ENCODE measurements at places on chromosomes 11 and 22. TPM values are rescaled to one million over a fixed set of nuclear protein-coding genes. Genes with fewer than 3 reads are reported as not detected.

DNA sequence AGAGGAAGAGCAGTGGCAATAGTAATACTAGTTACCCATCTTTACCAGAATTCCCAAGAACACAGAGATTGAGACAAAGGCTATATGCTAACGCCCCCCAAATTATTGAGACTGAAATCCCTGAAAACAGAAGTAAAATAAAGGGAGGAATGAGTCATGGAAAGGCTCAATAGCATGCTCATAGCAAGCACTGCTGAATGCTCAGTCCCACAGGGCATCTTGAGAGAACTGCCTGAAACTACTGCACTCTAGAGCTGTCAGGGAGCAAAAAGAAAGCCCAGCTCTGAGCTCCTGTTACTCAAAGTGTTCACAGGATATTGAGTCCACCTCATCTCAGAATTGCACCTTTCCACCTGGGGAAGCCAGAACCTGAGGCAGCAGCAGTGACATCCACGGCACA lies 44.1 kb upstream of the FIBIN start:
- no peak for DNase-seq
- no peaks in the 10 kb centered on the region for H3K27me3 ChIP-seq
- no peak overlapping the region for H3K27ac ChIP-seq
- H3K36me3 ChIP-seq, result no peaks in the 10 kb centered on the region
- H3K4me3 ChIP-seq, result no peak overlapping the region

DNA sequence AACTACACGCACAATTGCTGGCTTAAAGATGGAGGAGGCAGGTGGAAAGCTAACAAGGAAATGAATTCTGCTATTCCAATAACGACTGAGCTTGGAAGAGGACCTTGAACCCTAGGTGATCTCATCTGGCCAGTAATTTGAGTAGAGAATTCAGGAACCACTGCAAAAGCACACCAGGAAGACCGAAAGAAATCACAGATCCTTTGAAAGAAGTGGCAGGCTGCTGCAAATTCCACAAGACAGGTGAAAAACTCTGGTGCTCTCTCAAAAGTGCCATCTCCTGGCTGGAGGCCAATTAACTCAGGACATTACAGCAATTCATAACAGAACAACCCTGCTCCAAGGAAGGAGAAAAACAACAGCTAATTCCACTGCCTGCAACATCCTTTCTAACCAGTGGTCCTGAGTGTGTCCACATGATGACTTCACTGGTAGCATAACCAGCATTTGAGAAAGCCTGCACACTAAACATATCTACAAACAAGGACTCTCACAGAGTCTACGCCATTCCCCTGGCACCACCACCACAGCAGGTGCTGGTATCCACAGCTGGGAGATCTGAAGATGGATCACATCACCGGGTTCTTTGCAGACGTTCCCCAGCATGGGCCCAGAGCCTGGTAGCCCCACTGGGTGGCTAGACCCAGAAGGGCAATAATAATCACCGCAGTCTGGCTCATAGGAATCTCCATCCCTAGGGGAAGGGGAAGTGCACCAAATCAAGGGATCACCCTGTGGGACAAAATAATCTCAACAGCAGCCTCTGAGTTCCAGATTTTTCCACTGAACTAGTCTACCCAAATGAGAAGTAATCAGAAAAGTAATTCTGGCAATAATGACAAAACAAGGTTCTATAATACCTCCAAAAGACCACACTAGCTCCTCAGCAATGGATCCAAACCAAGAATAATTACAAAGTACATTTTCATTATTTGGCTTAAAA lies 44.9 kb upstream of the CLTCL1 start:
- no peaks in the 10 kb centered on the region for H3K4me1 ChIP-seq
- no peak for DNase-seq
- peaks cover 94% of the 10 kb centered on the region for H3K36me3 ChIP-seq
- no peak overlapping the region for H3K4me3 ChIP-seq
- no peak overlapping the region for H3K27ac ChIP-seq

DNA sequence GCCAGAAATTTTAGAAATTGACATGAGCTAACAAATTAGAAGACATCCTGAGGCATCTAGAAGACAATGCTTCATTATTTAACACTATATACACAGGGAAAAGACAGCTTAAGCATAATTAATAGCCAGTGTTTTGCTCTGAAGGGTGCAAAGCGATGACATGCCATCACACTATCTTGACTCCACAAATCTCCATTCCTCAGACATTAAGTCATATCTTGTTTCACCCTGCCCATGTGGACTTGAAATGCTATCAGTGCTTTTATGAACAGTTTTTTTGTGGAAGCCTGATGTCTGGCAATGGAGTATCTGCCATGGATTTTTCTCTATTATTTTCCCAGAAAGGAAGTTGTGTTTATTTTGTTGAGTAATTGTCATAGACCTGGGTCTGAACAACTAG lies 2.3 kb downstream of the CARD18 start:
- H3K27me3 ChIP-seq, result peaks cover 3% of the 10 kb centered on the region
- DNase-seq, result no peak
- H3K4me3 ChIP-seq, result no peak overlapping the region
- H3K36me3 ChIP-seq, result no peaks in the 10 kb centered on the region
- H3K4me1 ChIP-seq, result no peaks in the 10 kb centered on the region

- no peaks in the 10 kb centered on the region for H3K36me3 ChIP-seq
- DNase-seq, result no peak
- no peak overlapping the region for H3K4me3 ChIP-seq
- peaks cover 19% of the 10 kb centered on the region for H3K4me1 ChIP-seq
These were observed 3.3 kb downstream of the TTLL1 start for GRCh38 chr22:43085658-43086606.

DNA sequence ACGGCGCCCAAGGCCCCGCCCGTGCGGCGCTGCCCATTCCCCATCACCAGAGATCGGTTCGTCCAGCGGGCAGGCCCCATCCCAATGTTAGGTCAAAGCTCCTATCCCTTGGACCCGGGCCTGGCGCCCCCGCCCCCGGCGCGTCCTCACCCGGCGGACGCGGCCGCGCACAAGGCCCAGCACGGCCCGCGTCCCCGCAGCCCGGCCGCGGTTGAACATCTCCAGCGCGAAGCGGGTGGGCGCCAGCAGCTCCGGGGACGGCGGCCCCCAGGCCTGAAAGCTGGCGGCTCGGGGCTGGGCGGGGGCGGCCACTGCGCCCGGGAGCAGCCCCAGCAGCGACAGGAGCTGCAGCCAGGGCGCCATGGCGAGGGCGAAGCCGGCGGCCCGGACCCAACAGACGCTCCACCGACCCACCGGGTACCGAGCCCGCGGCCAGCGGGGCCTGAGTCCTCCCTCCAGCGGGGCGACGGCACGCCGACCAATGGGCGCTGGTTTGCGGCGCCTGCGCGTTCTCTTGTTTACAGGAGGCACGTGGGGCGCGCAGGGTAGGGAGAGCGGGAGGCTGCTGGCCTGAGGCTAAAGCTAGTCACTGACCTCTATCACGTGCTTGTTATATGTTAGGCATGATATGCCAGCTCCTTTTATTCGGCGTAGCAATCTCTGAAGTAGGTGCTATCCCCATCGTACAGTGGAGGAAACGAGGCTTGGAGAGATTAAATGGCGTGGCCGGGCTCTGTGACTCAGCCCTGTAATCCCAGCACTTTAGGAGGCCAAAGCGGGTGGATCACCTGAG lies at the start of gene CTSF:
TSS of gene CTSF (minus strand) at position 483 of the 793 bp plus-strand sequence. CDS start at position 363, 120 bp downstream.
- H3K27me3 ChIP-seq, result peaks cover 30% of the 10 kb centered on the region
- peak within 1 kb of the TSS; percentile 78 for H3K4me3 ChIP-seq
- DNase-seq, result peak; percentile 92
- H3K36me3 ChIP-seq, result no peaks in the 10 kb centered on the region
- H3K4me1 ChIP-seq, result peaks cover 5% of the 10 kb centered on the region

DNA sequence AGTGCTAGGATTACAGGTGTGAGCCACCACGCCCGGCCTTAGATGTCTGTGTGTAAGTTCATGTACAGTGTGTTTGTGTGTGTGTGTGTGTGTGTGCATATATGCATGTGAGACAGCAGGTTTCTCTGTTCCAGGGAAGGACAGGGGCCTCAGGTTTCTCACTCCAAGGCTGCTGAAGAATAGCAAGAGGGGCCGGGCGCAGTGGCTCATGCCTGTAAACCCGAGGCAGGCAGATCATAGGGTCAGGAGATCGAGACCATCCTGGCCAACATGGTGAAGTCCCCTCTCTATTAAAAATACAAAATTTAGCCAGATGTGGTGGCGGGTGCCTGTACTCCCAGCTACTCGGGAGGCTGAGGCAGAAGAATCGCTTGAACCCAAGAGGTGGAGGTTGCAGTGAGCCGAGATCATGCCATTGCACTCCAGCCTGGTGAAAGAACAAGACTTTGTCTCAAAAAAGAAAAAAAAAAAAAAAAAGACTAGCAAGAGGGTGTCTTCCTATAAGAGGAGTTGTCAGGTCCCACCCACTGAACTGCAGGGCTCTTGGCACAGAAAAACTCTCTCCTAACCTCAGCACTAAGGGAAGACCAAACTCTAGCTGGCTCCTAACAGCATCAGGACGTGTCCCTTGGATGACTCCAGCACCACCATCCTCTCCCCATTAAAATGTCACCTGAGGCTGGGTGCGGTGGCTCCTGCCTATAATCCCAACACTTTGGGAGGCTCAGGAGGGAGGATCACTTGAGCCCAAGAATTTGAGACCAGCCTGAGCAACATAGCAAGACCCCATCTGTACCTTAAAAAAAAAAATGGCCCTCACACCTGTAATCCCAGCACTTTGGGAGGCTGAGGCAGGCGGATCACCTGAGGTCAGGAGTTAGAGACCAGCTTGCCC lies 40.0 kb downstream of the TST start:
- H3K27ac ChIP-seq, result no peak overlapping the region
- peaks cover 9% of the 10 kb centered on the region for H3K4me1 ChIP-seq
- H3K36me3 ChIP-seq, result no peaks in the 10 kb centered on the region
- peaks cover 11% of the 10 kb centered on the region for H3K27me3 ChIP-seq
- DNase-seq, result no peak

DNA sequence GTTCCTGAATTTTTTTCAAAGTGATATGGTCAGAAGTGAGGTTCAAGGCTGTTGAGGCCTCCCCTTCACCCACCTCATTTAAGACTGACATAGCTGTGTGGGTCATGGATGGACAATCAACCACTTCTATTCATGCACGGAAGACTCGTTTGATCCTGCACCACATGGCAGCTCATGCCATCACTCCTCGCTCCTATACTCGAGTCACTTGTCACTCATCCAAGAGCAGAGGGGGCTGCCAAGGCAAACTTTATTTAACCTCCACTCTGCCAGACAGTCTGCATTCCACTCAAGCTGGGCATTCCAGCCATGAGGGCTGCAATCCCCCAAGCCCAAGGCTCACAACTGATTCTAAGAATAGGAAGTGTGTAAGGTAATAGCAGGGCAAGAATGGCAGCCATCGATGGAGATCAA lies 34.1 kb downstream of the SNX19 start:
- H3K27me3 ChIP-seq, result no peaks in the 10 kb centered on the region
- DNase-seq, result no peak
- H3K27ac ChIP-seq, result no peak overlapping the region
- peaks cover 10% of the 10 kb centered on the region for H3K4me1 ChIP-seq
- H3K4me3 ChIP-seq, result no peak overlapping the region
- peaks cover 61% of the 10 kb centered on the region for H3K36me3 ChIP-seq

DNA sequence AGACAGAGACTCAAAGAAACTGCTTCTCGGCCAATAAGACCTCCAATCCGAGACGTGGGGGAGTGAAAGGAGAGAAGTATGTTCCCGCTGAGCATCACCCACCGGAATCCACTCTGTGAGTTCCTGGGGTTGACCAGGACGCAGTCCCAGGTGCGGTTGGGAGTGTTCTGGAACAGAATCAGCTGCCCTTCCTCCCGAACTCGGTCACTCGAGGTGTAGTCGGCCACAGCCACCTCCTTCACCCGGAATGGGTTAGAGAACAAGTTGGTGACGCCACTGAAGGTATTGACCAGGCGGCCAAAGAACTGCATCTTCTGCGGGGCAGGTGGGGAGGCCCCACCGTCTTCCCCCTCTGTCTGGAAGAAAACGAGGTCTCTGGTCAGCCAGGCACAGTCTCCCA lies 12.5 kb downstream of the PLA2G6 start:
- no peak for DNase-seq
- no peak overlapping the region for H3K4me3 ChIP-seq
- no peak overlapping the region for H3K27ac ChIP-seq
- peaks cover 19% of the 10 kb centered on the region for H3K36me3 ChIP-seq
- no peaks in the 10 kb centered on the region for H3K27me3 ChIP-seq
- peaks cover 19% of the 10 kb centered on the region for H3K4me1 ChIP-seq

DNA sequence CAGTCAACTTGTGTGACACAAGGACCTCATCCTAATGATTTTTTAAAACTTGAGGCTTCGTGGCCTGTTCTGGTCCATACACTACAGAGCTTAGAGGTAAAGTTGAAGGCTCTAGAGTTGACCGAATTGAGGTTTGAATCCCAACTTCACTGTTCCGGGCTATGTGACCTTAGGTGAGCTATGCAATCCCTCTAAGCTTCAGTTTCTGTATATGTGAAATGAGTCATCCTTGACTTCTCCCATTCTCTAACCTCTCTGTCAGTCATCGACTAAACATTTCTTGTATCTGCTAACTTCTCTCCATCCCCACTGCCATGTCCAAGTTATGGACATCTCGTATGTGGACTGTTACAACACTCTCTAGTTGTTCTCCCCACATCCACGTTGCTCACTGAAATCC lies 178.2 kb upstream of the TMEM45B start:
- no peaks in the 10 kb centered on the region for H3K27me3 ChIP-seq
- peak overlapping the region; percentile 44 for H3K4me3 ChIP-seq
- peak overlapping the region; percentile 90 for H3K27ac ChIP-seq
- peaks cover 2% of the 10 kb centered on the region for H3K36me3 ChIP-seq
- no peak for DNase-seq

- no peak overlapping the region for H3K4me3 ChIP-seq
- H3K27ac ChIP-seq, result peak overlapping the region; percentile 57
- peaks cover 27% of the 10 kb centered on the region for H3K4me1 ChIP-seq
- no peaks in the 10 kb centered on the region for H3K36me3 ChIP-seq
- peak; percentile 55 for DNase-seq
These were observed 59.5 kb upstream of the PRSS23 start for GRCh38 chr11:86740628-86741483.

- H3K36me3 ChIP-seq, result no peaks in the 10 kb centered on the region
- H3K27ac ChIP-seq, result peak overlapping the region; percentile 88
- DNase-seq, result no peak
- H3K4me3 ChIP-seq, result peak overlapping the region; percentile 67
These were observed 3.1 kb upstream of the POLD4 start for GRCh38 chr11:67356387-67356863.

DNA sequence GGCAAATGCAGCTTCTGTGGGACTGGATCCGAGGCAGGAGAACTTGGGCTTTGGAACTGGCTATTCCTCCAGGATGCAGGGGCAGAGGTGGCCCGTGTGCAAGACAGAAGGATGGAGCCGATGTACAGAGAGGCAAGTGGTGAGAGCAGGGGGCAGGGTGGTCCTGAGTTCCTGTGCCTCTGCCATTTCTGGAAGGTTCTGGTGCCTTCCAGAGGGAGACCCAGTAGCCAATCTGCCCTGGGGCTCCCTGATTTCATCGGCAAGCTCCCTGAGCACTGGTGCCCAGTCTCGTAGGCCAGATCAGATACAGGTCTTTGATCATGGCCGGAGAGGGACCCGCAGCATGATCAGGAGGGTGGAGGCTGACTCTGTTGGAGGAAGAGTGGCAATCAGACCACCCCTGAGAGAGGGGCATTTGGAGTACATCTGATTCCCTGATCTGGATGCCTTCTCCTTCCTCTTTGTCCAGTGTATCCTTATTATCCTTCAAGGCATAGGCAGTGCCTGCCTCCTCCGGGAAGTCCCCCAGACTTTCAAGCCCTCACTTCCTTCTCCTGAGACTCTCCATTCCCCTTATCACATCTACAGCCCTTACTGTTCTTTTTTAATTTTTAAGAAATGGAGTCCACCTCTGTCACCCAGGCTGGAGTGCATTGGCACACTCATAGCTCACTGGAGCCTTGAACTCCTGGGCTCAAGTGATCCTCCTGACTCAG lies 9.7 kb downstream of the MRGPRD start:
- H3K36me3 ChIP-seq, result no peaks in the 10 kb centered on the region
- no peak overlapping the region for H3K4me3 ChIP-seq
- DNase-seq, result no peak
- H3K4me1 ChIP-seq, result peaks cover 4% of the 10 kb centered on the region
- H3K27me3 ChIP-seq, result no peaks in the 10 kb centered on the region

Gene CELSR1
- 0.37 TPM for total RNA-seq

Gene PKNOX2
- not detected for total RNA-seq

Gene KCNA4
- not detected for total RNA-seq

Gene CASP5
- not detected for total RNA-seq
